H4 (cell line): ENCODE measurements at places on chromosomes 4 and X.
A peak's percentile ranks its signal among the peaks of the same experiment; 100 is the strongest.

- no peak for DNase-seq
Measured at GRCh38 chr4:4361883-4362282, 25.0 kb upstream of the NSG1 start.

GRCh38 chr4:123480706-123481418 is 84.3 kb downstream of the SPRY1 start:
- peak; percentile 15 for DNase-seq

- no peak for DNase-seq
Measured at GRCh38 chr4:184769141-184769765, 35.4 kb upstream of the CENPU start.

DNA sequence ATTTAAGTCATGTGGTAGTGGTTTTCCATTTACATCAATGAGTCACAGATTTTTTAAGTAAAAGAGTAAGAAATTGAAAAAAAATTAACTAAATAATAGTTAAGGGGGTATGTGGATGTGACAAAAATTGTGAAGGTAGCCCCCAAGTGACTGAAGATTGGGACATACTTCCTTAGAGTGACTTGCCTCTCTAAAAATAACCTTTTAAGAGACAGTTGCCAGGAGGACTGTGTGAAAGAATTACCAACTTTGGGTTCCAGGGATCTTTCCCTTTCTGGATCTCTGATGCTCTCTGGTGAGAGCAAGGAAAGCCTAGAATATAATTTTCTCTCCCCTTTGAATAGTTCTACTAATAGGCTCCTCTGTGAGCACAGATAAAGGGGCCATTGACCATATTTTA is 42.7 kb downstream of the NHSL2 start:
- DNase-seq = no peak

- DNase-seq = no peak
Measured at GRCh38 chr4:47390428-47391125, 72.9 kb downstream of the COMMD8 start.

DNA sequence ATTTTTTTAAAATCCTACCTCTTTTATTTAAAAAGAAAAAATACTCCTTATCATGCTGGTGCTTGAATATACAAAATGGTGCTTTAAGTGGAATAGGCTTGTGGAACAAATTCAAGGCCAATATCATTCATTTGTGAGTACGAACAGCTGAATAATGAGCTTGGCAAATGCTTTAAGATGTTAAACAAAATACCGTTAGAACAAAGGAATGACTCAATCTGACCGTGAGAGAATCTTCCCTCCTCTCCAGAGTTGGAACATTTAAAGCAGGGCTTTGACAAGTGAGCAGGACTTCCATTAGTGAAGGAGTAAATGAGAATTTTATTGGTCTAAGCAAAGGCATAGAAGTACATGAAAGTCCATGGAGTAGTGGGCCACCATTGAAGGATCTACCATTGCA is 74.5 kb downstream of the DCLK2 start:
- DNase-seq = no peak

GRCh38 chr4:92733231-92733630 is 429.5 kb downstream of the GRID2 start:
- no peak for DNase-seq

DNA sequence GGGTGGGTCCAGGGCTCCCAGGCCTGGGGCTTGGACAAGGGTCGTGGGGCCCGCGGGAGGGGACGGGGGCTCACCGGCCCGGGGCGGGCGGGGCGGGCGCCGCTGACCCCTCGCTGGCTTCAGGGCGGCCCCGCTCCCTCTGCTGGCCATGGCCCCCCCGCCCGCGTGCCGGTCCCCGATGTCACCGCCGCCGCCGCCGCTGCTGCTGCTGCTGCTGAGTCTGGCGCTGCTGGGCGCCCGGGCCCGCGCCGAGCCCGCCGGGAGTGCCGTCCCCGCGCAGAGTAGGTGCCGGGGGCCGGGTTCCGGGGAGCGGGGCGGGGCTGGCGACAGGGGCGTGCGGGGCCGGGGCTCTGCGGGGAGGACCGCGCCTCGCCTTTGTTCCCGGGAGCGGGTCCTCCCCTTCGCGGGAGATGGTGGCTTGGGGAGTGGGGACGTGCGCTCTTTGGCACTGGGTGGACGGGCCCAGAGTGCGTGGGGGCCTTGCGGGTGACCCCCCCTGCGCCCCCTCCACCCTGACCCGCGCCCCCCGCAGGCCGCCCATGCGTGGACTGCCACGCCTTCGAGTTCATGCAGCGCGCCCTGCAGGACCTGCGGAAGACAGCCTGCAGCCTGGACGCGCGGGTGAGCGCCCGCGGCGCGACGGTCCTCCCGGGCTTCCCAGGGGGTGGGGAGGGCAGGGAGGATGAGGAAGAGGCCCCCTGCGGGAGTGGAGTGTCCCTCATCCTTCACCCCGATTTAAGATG is 16.8 kb upstream of the NAT8L start:
- DNase-seq = no peak

- no peak for DNase-seq
Measured at GRCh38 chr4:114791976-114792375, 193.4 kb downstream of the UGT8 start.

- DNase-seq = no peak
Measured at GRCh38 chrX:22247169-22247568, 25.5 kb upstream of the CBLL2 start.

DNA sequence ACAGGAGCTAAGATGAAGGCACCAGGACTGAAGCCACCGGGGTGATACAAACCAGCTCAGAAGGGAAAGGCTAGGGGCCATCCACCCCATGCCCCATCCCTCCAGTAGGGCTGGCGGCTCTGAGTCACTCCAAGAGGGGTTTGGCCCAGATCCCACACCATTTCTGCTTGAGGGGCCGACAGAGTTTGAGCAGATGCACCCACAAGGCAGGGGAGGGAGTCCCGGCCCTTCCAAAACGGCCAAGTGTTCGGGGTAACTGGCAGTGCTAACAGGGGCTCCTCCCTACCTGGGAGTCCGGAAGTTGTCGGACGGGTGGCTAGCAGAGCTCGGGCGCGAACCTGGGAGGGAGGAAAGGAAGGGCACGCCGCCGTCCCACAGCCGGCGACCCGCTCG is 412 bp downstream of the SLC10A3 start:
- DNase-seq = no peak

GRCh38 chr4:159144112-159144694 is 41.3 kb downstream of the RAPGEF2 start:
- DNase-seq = no peak

GRCh38 chr4:130591091-130591490 is 1495.1 kb downstream of the C4orf33 start:
- DNase-seq = no peak

DNA sequence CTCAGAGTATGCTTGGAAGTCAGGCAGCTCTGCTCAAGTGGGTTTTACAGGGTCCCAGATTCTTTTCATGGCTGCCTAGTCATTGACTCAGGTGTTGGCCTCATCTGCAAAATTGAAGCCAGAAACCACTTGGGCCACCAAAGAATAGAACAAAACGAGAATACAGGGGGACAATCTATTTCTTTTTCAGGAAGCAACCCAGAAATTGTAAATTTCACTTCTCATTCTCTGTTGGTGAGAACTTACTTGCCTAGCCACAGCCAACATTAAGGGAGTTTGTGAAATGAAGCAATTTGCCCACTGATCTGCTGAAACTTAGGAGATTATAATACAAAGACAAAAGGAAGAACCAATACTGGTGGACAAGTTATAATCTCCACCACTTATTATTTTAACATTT is 8.6 kb upstream of the TKTL2 start:
- DNase-seq = no peak

DNA sequence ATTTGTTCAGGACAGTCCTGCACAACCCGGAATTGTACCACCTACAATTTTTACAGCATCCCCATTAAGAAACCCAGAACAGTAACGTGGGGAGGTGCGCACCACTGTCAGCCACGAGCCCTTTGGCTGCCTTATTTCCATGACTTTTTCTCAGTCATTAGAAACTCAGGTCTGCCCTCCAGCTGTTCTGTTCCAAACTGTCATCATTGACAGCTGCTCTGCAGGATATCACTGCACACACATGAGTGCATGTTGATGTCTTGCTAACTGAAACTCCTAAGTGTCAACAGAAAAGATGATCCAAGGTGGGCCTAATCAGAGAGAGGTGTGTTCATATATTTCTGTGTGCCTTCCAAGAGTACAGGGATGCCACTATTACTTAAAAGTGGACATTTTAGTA is 123.4 kb downstream of the PARM1 start:
- DNase-seq = no peak

GRCh38 chrX:41796577-41796976 is 72.6 kb downstream of the GPR82 start:
- DNase-seq = no peak

- no peak for DNase-seq
Measured at GRCh38 chrX:139776599-139776998, 68.6 kb upstream of the MCF2 start.

- DNase-seq = no peak
Measured at GRCh38 chr4:153076861-153077260, 127.4 kb upstream of the TRIM2 start.

GRCh38 chr4:38723726-38724474 is 58.9 kb downstream of the TLR10 start:
- no peak for DNase-seq

DNA sequence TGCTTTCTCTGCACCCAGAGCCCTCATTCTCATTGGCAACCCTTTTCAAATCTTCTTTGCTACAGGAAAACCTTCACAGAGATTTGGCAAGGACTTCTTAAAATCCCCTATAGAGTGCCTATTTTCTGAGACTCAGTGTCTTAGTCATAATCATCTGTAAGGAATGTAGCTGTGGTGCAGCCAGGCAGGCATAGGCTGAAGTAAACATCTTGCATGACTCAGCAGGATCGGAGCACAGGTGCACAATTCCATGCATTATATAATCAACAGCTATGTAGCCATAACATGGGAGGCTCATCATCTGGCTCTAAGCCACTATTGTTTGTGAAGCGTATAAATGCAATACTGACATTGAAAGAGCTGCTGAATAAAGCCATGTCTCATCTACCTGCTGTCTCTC is 368.8 kb downstream of the MAGEE1 start:
- DNase-seq = no peak

DNA sequence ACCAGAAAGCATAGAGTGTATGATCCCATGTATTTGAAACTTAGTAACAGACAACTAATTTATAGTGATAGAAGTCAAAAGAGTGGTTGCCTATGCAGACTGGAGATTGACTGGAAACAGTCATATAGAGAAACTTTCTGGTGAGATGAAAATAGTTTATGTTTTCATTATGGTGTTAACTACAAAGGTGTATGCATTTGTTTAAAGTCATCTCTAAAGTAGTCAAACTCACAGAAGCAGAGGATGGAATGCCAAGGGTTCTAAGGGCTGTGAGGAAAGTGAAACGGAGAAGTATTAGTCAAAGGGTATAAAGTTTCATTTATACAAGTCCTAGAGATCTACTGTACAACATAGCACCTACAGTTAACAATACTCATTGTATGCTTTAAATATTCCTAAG is 45.8 kb downstream of the ENOX2 start:
- no peak for DNase-seq

GRCh38 chr4:181909368-181909767 is 333.8 kb upstream of the TENM3 start:
- peak; percentile 34 for DNase-seq

- DNase-seq = no peak
Measured at GRCh38 chrX:15405846-15406245, 21.6 kb upstream of the VEGFD start.

DNA sequence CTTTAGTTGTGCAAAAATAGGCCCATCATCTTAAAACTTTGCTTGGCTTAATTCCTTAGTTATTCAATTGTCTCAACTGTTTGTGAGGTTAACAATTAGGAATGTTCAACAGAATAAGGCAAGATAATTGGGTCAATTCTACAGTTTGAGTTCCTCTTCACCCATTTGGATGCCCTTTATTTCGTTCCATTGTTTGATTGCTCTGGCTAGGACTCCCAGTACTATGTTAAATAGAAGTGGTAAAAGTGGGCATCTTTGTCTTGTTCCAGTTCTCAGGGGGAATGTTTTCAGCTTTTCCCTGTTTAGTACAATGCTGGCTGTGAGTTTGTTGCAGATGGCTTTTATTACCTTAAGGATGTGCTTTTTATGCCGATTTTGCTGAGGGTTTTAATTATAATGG is 761.5 kb upstream of the GRIA3 start:
- DNase-seq = no peak

DNA sequence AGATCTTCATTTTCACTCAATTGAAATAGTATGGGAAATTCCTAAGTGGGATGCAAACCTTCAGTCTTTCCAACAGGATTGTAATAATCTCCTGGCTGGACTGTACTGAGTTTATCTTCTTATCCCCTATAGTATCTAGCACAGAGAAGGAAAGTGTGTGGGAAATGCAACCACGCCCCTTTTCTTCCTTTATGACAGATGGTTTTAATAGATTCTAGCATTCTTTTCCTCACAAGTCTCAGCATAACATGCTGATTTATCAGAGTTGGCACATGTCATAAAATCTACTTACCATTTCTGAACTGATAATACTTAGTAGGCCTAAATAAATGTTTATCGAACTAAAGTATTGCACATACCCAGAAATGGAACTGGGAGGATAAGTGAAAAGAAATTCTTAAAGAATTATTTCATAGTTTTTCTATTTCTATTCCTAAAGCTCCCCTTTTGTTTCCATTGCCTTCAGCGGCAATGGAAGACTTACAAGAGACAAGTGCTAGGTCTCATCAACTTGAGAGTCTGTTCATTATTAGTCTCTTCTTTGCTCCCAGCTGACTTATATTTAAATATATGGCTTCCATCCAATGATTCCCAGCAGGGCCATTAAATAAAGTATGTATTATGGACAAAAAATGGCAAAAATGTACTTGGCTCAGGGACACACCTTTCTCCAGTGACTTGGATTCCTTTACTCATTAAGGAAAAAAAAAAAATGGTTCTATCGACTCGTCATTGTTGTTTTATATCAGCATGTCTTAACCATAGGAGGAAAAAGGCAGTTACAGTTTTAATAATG is 484.5 kb downstream of the IL1RAPL1 start:
- no peak for DNase-seq

- DNase-seq = no peak
Measured at GRCh38 chrX:24148535-24149350, 786 bp upstream of the ZFX start.

DNA sequence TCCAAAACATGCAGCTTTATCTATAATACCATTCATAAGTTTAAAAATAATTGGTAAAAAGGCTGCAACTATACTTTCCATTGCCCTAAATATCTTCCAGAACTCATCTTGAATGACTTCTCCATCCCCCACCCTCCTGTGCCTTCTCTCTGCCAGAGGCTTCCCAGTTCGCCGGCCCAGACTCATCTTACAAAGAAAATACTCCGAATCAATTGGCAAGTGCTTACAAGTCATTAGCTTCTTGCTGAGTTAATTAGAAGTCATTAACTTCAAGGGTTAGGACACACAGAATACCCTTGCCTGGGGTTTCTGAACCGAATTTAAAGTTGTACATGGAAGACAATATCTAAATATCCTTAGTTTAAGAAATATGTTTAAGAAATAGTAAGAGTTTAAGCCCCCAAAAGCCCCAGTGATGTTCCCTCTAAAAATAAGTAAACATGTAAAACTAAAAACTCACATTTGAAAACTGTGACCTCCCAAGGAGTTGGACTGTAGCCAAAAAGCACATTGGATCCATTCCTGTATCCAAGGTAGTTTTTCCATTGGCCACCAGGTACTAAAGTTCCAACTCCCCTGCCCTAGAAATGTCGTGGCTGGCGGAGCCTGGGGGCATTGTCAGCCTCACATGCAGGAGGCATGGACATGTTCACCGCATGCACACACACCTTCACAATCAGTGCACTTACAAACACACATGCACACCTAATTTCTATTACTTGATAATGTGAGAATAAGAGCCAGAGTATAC is 535.2 kb upstream of the FAT1 start:
- DNase-seq = no peak

- no peak for DNase-seq
Measured at GRCh38 chr4:107572281-107572680, 147.8 kb downstream of the PAPSS1 start.

GRCh38 chrX:11733614-11734013 is 24.4 kb upstream of the MSL3 start:
- DNase-seq = no peak
